ENCODE measurements at places on chromosomes 16 and 17.

DNA sequence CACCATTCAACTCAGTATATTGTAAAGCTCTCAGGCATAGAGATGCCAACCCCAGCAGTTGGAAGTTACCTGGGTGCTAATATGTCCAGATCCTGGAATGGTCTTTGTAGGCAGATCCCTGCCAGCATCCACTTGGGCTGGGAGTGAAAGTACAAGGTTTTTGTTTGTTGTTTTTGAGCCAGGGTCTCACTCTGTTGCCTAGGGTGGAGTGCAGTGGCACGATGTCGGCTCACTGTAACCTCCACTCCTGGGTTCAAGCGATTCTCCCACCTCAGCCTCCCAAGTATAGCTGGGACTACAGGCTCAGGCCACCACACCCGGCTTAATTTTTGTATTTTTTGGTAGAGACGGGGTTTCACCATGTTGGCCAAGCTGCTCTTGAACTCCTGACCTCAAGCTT, 177.6 kb downstream of the IRF8 start:
- DNase-seq = no peak

DNA sequence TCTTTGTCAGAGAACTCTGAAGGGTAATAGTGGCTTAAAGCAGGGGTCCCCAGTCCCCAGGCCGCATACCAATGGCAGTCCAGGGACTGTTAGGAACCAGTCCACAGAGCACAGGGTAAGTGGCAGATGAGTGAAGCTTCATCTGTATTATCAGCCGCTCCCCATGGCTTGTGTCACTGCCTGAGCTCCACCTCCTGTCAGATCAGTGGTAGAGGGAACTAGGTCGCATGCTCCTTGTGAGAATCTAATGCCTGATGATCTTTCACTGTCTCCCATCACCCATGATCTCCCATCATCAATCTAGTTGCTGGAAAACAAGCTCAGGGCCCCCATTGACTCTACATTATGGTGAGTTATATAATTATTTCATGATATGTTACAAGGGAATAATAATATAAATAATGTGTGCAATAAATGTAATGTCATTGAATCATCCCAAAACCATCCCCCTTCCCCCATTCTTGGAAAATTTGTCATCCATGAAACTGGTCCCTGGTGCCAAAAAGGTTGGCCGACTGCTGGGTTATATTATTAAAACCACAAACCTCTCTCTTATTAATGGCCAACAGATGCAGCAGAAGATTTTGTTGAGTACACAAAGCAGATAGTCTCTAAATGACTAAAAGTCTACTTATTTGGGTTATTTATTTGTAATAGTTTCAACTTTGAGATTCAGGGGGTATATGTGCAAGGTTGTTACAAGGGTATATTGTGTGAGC, 782.7 kb downstream of the CDH11 start:
- DNase-seq = peak; percentile 10

- DNase-seq = no peak
Measured at GRCh38 chr17:27991462-27991993, 50.9 kb upstream of the NLK start.

GRCh38 chr17:77863814-77864161, 94.7 kb upstream of the TNRC6C start:
- no peak for DNase-seq

DNA sequence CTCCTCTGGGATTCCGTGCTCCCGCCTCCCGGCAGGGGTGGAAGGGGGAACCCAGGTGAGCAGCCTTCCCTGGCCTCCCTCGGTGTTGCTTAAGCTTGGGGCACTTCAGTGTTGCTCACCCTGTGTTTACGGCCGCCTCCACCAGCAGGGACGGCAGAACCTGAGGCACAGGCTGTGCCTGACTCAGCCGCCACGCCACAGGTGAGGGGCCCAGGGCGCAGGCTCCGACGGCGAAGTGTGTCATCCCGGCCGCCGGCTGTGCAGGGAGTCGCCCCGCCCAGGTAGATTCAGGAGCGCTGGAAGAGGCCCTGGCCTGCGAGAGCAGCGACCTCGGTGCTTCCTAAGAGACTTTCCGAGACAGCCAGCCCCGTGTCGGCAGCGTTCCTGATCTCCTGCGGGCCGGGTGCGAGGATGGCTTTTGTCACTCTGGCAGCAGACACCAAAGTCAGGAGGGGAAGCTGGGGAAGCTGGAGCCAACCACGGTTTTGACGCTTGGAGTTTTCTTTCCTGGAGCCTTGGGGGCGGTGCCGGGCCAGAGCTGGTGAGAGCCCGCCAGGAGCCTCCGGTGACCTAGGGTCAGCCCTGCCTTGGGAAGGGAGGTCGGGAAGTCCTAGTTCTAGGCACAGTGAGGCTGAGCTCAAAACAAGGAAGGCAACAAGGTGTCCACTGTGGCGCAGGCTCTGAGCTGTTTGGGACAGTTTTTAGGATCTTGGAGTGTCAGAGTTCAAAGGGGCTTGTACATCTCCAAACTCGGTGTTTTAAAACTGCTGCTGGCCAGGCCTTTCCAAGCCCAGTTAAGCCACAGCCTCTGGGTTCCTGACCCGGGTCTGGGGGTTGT, 2.1 kb downstream of the GSE1 start:
- DNase-seq = peak; percentile 59

GRCh38 chr17:47993964-47994363, 23.1 kb downstream of the CDK5RAP3 start:
- DNase-seq = no peak

GRCh38 chr16:74558873-74559272, 48.0 kb downstream of the GLG1 start:
- DNase-seq = no peak

DNA sequence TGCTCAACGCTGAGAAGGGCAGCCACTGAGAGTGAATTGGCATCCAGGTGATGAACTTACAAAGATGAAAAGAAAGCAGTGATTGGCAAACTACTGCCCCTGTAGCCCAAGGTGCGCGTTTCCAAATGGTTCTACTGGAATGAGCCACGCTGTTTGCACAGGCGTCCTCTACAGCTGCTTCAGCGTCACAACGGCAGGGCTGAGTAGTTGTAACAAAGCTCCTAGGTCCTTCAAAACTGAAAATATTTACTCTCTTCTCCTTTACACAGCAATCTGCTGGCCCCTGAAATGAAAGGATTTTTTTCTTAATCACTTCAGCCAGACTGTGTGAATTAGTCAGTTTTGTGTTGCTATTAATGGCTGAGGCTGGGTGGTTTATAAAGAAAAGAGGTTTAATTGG, 107.2 kb upstream of the FOXF1 start:
- DNase-seq = no peak

GRCh38 chr17:31882571-31882970, 18.9 kb downstream of the UTP6 start:
- DNase-seq = no peak

DNA sequence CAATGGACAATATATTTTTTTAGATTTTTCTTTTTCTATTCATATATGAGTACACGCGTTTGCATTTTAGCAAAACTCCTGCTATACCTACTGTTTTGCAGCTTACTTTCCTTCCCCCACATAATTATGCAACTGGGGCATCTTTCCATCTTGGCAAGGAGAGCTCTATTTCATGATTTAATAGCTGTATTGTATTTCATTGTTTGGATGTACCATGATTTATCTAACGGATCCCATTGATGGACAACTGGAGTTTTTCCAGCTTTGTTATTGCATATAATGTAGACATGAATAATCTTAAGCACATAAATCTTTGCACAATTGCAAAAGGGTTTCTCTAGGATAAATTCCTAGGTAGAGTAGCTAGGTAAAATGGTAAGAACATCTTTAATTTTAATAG, 133.9 kb downstream of the PITPNC1 start:
- DNase-seq = no peak

- peak; percentile 90 for DNase-seq
Measured at GRCh38 chr17:66275651-66276050, 26.8 kb upstream of the PRKCA start.

Data from urothelium cell line (cell line).